Skin of body (tissue), 3 donors: ENCODE measurements at places on chromosomes 1 and 21.

DNA sequence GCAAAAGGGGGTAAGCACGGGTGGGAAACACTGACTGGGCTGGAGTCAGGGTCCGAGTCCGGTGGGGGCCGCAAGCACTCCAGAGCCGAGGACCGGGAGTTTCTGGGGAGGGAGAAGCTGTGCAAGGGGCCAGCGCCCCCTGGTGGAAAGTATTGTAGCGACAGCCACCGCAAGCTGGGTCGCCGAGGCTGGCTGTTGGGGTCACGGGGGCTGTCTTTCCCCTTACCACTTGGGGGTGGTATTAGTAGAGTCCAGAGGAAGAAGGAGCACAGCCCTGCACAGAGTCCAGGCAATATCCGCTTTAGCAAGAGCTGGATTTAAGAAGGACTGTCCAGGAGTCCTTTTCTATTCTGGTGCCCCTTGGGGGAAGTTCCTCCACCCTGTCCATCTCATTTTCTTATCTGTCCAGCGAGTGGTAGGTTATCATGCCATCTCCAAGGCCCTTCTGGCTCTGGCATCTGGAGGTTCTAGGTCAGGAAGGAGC, 17.9 kb upstream of the ETV3 start:
- no peak for DNase-seq

- no peak for DNase-seq
Observed at GRCh38 chr1:10495952-10496351, 21.2 kb downstream of the PEX14 start.

GRCh38 chr1:77276941-77277340, 4.9 kb upstream of the AK5 start:
- DNase-seq: no peak

DNA sequence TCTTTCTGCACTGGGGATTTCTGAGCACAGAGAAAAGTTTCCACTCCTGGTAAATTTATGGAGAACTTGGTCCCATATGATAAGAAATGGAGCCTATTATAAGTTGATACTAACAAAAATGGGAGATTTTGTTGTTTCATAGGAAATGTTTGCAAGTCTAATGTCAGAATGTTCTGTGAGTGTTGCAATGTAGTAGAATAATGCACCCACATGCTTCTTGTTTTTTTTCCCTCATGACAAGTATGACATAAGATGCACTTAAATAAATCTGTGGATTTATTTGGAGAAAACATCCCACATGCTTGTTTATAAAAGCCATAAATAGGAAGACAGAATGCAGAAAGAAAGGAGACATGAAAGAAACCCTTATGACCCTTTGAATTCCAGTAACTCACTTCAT, 50.8 kb upstream of the KCNJ6 start:
- peak; percentile 13 for DNase-seq

- DNase-seq: no peak
Observed at GRCh38 chr1:188314557-188315137, 1485.9 kb downstream of the PLA2G4A start.
